COR-L47 (cell line): ENCODE measurements at places on chromosomes 1 and 21.

DNA sequence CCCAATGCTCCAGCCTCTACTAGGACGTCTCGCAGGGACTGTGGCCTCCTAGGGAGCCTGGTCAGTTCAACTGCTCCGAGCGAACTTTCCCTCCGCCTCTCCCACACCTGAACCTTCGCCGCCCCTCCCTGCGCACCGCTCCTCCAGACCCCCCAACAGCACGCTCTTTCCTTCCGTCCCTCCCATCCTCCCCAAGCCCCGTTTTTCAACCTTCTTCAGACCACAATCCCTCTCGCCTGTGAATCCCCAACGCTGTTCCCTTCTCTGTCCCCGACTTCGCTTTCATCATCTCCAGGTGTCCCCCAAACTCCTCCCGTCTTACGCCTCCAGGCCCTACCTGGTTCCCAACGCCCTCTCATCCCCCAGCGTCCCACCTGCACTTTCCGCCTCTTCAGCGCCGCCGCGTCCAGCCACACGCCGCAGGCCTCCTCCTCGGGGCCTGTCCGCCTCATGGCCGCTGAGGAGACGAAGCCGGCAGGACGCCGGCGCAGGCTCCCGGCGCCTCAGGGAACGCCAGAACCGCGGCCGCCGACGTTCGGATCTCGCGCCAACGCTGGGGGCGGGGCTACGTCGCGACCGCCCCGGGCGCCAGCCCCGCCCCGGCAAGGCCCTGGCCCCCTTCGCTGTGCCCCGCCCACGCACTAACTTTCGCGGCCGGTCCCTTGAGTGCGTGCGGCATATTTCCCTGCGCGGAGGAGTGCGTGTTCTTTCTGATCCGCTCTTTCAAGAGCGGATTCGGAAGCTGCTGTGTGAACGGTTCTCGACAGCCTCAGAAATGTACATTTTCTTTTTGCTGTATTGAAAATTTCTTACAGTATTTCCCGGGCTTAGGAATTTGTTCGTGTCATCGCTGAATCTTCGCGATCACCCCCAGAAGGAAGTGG, at the start of gene AUNIP:
TSS of gene AUNIP (minus strand) at position 552 of the 884 bp plus-strand sequence. CDS start at position 452, 100 bp downstream.
- DNase-seq, result peak; percentile 77

DNA sequence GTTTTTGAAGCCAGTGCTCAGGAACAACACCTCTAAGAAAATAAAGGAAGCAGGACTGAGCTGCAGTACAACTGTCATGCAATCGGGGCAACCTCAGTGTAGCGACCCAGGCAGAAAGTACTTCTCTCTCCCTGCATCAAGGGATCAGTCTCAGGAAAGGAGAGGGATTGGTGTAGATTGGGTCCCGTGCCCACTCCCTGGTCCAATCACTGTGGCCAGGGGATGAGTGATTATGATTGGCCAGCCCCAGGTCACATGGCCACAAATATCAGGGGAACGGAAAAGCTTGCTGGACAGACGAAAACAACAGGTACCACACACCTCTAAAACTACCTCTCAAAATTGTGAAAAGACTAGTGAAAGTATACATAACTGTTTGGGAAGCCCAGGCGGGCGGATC, 136.2 kb upstream of the F3 start:
- DNase-seq, result no peak

DNA sequence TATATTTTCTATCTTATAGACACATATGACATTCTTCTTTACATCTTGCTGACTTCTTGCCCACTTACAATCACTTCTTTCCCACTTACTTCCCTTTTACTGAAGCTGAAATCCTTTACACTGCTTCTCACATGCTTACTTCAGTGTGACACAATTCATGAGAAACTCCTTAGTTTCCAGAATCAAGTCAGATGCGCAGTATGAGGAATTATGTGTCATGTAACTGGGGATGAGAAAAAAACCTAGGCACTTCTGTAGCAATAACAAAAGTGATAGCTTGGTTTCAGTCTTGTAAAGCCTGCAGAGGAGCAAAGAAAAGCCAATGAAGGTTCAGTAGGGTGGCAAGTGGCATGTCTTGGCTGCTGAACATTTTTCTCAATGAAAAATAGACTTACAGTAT, 566.2 kb upstream of the RGS18 start:
- no peak for DNase-seq

DNA sequence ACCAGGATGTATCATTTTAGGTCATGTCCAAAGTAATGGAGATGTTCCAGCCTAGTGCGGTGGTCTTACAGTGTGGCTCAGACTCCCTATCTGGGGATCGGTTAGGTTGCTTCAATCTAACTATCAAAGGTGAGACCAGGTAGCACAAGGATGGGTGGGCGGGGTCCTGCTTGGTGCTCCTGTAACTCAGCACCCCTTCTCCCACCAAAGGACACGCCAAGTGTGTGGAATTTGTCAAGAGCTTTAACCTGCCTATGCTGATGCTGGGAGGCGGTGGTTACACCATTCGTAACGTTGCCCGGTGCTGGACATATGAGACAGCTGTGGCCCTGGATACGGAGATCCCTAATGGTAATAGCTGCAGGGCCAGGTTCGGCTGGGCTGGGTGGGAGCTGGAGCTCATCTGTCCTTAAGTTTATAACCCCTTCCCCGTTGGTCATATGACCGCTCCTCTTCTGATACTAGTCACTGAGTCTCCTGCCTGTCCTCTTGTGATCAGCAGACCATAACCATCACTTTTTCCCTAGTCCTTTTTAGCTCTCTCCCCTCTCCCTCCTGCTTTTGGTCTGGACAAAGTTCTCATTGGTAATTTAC, 5.4 kb downstream of the MARCKSL1 start:
- DNase-seq, result no peak

GRCh38 chr1:59004755-59005154, 220.9 kb upstream of the JUN start:
- no peak for DNase-seq

DNA sequence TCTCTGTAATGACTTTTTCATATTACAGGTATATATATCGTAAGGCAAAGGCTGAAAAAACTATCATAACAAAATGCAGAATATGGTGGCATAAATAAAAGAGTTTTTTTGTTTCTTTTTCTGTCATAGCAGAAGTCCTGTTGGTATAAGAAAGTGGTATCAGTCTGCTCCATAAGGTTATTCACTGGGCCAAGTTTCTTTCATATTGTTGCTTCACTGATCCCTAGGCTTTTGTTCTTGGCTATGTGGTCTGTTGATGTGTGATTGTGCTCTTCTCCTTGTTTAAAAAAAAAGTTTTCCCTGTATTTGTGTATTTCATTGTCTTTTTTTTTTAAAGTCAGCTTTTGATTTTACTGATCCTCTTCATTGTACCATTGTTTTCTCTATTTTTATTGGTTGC, 26.0 kb downstream of the PTBP2 start:
- DNase-seq, result no peak

GRCh38 chr1:22317231-22317919, 134.3 kb upstream of the ZBTB40 start:
- no peak for DNase-seq

DNA sequence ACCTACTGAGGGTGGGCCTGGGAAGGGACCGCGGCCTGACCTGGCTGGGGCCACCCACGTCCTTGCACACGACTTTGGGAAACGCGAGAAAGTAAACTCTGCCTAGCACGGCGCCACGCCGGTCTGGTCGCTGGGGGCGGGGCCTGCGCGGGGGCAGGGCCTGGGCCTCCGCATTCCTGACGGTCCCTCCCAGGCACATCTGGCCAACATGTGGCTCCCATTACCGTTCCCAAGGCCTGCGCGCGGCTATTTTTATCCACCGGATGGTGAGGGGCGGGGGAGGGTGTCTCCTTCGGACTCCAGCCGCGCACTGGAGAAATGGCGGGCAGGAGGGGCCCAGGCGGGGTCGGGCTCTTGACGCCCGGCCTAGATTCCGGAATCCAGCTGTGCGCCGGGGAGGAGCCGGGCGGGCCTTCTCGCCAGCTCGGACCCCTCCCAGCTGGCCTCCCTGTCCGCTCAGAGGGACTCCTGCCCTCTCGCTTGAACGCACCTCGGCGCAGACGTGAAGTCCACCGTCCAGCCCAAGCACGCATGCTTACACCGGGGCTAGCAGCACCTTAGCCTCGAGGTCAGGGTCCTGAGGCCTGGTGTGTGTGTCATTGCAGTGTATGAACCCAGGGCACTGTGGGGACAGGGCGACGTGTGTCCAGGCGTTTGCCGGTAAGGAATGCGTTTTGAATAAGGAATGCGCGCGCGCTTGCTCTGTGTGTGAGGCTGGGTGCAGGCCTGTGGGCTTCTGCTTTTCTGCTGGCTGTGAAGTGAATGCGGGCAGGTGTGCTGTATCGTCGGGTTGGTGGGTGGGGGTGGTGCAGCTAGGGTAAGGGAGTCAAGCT, 2.1 kb downstream of the EVA1B start:
- no peak for DNase-seq

DNA sequence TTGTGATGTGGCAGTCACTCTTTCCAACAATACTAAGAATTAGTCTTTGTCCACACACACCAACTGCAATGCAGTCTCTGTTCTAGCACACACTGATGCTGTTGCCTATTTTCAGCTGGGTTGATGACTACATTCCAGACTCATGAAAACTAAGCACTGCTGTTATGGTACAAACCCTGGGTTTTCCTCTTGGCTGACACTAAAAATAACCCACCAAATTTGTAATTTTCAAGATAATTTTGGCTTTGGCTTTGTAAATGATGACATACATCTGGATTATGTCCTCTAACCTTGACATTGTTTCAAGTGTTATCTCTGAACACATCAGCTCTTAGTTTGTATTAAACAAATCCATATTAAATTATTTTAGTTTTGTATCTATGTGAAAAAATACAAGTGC, 444.8 kb downstream of the PTPRC start:
- no peak for DNase-seq

DNA sequence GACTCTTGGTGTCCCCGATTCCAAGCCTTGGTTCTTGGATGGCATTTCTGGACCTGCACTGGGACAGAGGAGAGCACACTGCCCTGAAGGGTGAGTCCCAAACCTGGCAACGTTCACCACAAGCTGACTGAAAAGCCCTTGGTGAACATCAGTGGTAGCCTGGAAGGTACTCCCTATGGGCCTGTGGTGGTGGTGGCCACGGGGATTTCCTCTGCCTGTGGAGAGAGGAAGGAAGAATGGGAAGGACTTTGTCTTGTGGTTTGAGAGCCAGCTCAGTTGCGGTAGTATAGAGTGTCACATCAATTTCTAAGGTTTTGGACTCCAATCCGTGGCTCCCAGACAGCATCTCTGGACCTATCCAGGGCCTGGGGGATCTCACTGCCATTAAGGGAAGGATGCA, 50.7 kb downstream of the DNAH14 start:
- no peak for DNase-seq

GRCh38 chr21:29656504-29657239, 283.1 kb downstream of the GRIK1 start:
- no peak for DNase-seq

GRCh38 chr1:91374086-91374485, 30.6 kb downstream of the HFM1 start:
- no peak for DNase-seq

DNA sequence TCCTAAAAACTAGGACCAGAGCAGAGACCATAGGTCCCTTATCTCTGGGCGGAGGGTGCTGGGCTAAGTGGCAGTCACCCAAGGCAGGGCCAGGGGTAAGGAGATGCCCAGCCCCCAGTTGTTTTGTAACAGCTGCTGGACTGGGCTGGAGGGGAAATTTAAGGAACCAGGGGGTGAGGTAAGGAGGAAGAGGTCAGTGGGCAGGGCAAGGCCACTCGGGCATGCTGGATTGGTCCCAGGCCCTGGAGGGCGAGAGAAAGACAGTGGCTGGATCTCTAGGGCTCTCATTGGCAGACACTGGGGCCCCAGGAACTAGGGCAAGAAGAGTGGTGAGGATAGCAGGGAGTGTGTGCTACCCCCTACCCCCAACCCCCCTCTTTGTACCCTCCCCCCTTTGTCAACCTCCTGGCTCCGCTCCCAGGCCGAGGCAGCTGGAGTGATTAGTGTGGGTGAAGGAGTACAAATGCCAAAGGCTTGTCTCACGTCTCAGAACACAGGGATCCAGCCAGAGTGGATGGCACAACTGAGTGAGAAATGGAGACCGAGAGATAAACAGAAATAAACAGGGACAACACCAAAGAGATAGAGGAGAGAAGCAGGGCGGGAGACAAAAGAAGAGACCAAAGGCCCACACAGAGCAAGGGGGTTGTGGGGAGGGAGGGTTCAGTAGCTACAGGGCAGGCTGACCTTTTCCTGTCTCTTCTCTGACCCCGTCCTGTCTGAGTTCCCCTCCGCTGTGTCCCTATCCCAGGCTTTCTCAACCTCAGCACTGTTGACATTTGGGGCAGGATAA, 20.5 kb upstream of the THRAP3 start:
- DNase-seq, result peak; percentile 13

- no peak for DNase-seq
Measured at GRCh38 chr1:160665330-160666078, 18.7 kb upstream of the SLAMF1 start.

GRCh38 chr1:231855361-231855760, 228.8 kb downstream of the DISC1 start:
- DNase-seq, result no peak

- peak; percentile 67 for DNase-seq
Measured at GRCh38 chr1:206030714-206031113, 7.0 kb upstream of the CTSE start.

- DNase-seq, result no peak
Measured at GRCh38 chr1:93143136-93143535, 37.1 kb downstream of the TMED5 start.

- DNase-seq, result no peak
Measured at GRCh38 chr1:87939444-87939843, 610.8 kb downstream of the LMO4 start.

DNA sequence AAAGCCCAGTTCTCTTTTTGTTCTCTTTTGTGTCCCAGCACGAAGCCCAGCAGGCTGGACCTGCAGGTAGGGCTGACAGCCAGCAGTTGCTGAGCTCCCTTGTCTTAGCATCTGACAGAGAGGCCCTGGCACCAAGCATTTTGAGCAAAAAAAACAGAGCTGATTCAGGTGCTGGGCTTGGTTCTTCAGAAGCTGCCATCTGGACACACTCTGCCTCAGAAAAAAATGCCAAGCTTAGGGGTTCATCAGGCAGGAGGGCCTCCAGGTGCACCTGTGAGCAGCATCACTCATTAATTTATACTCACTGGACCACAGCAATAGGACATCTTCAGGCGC, 167.1 kb upstream of the PLD5 start:
- DNase-seq, result no peak

DNA sequence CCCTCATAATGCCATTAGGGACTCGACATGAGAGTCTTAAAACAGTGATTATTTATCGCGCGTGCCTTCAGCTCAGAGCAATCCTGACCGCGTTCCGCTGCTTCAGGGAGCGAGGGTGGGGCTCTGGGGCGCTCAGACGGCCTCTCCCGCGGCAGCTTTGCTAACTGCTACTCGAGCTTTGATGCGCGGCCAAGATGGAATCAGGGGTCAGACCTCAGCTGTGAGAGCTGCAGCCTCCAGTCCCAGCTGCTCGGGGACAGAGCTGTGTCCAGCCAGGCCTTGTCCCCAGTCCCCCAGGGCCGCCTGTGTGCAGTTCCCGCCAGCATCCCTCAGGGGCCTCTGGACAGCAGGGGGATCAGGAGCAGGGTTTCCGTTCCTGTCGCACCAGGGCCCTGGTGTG, 104.6 kb upstream of the TTC34 start:
- DNase-seq, result no peak

- no peak for DNase-seq
Measured at GRCh38 chr1:17846341-17846740, 91.2 kb downstream of the ACTL8 start.
